ENCODE measurements at places on chromosomes 7 and 10.

GRCh38 chr7:33757563-33758165 is 147.7 kb upstream of the BMPER start:
- no peak for DNase-seq

- DNase-seq: no peak
Observed at GRCh38 chr7:102119213-102119651, 167.4 kb upstream of the SH2B2 start.

GRCh38 chr10:78188446-78188845 is 154.8 kb downstream of the RPS24 start:
- no peak for DNase-seq

- no peak for DNase-seq
Observed at GRCh38 chr10:52740913-52741675, 31.5 kb downstream of the MBL2 start.

GRCh38 chr7:8133188-8133848 is 128.6 kb downstream of the ICA1 start:
- no peak for DNase-seq

DNA sequence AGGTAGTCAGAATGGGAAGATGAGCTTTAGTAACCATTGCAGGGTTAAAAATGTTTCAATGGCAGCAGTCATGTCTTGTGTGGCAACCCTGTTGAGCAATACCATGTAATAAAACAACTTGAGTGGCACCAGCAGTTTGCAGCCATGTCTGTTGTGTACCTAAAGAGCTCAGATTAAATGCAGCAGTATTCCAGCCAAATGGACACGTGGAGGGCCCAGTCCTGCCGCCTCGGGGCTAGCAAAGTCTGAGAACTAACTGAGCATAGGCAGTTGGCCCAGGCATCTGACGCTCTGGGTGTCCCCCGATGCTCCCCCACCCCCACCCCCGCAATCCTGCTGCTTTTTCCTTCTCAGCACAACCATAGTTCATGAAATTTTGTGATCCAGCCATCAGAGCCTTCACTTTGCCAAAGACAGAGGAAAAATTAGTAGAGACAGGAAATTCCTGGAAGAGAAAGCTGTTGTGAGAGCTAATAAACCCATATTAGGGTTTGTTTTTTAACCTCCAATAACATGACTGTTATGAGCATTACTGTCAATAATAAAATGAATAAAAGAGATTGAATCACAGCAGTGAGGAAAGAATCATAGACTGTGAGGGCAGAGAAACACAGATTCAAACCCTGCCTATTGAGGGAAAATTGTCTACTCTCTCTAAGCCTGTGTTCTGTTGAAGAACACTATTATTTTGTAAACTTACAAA is 220.6 kb upstream of the RHOBTB1 start:
- no peak for DNase-seq

DNA sequence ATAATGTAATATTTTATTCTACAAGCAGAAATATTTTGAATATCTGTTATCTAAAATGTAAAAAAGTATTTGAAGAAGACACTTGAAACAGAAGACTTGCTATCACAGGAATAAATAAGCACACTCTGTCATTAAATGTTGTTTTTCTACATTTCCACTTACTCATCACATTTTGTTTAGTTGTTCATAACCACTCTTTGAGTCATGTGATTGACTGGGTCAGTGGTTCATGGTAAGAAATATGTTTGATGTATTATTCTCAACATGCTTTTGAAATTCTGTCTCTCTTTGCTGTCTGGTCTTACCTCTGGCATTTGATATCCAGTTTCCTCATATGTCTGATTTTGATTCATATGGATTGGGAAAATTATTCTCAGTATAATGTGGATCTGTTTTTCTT is 171.8 kb downstream of the SUGCT start:
- peak; percentile 51 for DNase-seq

GRCh38 chr10:52280051-52280450 is 34.0 kb upstream of the DKK1 start:
- DNase-seq: peak; percentile 8

- DNase-seq: no peak
Observed at GRCh38 chr7:130324306-130324943, 20.2 kb upstream of the CPA5 start.

DNA sequence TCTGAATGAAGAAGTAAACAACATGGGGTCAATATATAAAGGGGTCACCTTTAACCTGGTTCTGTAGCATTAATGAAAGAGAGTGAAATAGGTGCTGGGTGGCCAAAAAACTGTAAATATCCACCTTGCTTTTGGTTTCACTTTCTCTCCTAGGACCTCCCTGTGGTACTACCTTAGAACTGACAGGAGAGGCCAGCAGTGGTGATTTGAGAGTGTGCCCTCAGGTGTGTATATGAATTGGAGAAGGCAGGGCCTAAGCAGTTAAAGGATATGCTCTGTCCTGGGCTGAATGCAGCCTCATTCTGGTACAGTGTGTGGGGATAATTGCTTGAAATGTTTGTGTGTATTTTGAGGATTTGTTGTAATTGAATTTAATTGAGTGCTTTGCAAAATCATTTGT is 62.0 kb downstream of the BBS9 start:
- DNase-seq: no peak

GRCh38 chr7:110084181-110084807 is 1006.6 kb upstream of the LRRN3 start:
- DNase-seq: no peak

DNA sequence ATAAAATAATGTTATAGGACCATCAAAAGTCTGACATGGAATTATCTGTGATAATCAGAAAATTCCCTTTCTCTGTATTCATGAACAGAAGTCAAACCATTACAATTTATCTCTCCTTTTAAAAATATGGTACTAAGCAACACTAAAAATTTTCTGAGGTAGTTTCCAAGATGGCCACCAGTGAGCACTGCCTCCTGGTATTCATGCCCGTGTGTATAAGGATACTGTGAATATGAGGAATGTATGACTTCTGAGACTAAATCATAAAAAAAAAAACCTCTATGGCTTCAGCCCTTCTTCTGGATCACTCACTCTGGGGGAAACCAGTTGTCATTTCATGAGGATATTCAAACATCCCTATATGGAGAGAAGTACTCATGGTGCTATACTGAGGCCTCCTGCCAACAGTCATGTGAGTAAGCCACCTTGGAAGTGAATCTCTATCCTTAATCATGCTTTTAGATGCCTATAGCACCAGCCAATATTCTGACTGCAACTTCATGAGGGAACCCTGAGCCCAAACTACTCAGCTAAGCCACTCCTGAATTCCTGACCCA is 41.1 kb downstream of the SIRT1 start:
- DNase-seq: peak; percentile 21

GRCh38 chr7:27079234-27079975 is 16.4 kb downstream of the HOXA1 start:
- DNase-seq: no peak

GRCh38 chr10:16360001-16360400 is 76.8 kb upstream of the PTER start:
- DNase-seq: no peak

GRCh38 chr7:27107391-27108381 is 5.2 kb upstream of the HOXA2 start:
- no peak for DNase-seq

GRCh38 chr7:41481353-41481752 is 221.5 kb downstream of the INHBA start:
- no peak for DNase-seq

DNA sequence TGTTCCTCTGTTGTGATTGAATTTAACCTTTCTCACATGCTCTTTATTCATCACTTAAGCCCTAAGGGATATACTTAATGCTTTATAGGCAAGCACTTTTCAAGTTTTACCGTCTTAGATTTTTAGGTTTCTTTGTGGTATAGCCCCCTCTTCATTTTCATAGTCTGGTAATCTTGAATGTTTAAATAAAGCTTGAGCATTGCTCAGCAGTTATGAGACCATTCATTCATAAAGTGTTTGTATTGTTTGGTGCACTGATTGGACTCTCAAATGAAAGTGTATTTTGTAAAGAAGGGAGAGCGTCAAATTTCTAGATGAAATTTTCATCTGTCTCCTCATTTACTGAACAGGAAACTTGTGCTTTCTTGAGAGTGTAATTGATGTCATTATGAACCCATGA is 25.2 kb downstream of the TASOR2 start:
- no peak for DNase-seq

DNA sequence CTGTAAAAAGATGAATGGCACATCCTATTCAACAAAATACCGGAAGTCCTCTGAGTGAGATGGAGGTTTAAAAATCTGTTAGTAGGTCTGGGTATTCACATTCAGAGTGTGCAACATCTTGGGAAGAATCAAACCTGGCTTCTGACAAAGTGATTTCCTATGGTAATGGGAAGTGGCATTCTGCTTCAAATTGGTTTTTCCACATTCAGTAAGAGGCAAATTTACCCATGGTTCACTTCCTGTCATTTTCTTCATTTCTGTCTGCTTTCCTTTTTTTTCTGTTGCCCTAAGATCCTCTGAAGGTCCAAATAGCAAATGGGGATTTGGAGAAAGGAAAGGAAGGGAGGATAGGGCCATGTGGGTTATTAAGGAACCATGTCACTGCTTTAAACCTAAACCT is 218.3 kb downstream of the DOCK4 start:
- DNase-seq: no peak

- no peak for DNase-seq
Observed at GRCh38 chr7:10121631-10122030, 852.0 kb upstream of the PHF14 start.

DNA sequence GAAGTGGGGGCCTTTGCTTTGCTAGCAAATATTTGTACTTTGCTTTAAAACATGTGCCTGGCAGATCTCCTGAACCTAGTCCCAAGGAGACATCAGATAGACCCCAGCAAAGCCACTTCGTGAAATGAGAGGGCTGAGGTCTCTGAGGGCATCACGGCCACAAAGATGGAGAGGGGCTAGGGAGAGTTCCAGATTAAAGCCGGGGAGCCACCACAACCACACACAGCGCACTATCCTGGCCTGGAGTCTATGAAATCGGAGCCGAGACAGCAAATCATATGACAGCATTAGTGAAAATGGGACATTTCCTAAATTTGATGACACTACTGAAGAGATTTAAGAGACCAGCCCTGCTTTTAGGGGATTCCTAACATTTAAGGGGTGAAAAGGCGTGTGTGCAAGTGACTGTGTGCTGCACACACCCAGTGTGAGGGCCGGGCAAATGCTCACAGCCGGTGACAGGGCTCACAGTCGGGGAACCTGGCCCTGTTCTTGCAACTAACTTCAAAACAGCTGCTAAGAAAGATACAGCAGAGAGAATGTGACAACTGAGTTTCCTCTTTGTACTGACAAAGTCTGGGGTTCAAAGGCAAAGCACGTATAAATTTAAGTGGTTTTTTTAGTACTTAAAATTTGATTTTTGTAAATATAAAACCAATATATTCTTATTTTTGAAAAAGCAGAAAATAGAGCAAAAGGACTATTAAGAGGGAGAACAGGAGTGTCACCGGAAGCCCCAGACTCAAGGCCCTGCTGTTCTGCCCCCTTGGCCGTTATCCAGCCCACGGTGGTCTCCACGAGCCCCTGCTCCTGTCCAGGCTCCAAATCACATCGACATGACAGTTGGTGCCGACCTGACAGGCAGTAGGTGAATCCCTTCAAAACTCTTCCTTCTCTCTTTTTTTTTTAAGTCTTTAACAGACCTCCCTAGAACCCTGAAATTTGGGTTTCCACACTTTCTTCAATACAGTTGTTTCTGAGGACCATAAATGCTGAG is 49.5 kb downstream of the VIPR2 start:
- DNase-seq: no peak

DNA sequence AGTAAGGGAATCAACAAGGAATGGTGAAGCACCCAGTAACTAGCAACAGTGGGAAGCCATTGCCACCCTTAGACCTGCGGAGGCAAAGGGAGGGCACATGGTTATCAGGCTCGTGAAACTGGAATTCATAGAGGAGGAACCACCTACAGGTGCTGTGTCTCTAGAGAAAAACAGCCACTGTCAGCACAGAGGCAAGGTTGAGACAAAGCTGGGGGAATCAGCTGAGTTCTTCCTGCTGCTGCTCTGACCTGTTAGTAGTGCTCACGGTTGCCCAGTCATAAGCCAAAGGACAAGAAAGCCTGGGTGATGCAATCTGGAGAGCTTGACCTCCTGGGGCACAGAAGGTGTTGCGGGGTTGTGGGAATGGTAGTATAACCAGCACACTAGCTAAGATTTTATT is 110.1 kb downstream of the TPST1 start:
- no peak for DNase-seq

All from stromal cell of bone marrow (primary cell).